ENCODE measurements at places on chromosomes 6 and 20.

GRCh38 chr6:112802144-112802543, 455.0 kb downstream of the RFPL4B start:
- DNase-seq: no peak

- no peak for DNase-seq
Observed at GRCh38 chr6:9494864-9495263, 920.0 kb downstream of the TFAP2A start.

DNA sequence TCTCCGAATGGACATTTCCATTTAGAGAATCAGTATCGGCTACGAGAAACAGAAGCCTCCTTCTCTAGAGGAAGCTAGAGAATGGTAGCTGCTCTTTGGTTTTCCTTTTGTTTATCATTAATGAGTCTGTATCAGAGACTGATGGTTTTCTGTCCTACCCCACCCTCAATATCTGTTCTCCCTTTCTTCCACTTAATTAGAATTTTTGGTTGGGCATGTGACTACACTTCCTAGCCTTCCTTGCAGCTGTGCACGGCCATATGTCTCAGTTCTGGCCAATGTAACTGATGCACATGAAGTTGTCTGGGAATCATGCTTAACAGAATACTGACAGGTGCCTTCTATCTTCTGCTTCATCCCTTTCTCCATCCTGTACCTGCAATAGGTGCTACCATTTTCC, 19.0 kb downstream of the RNF24 start:
- DNase-seq: no peak

- DNase-seq: no peak
Observed at GRCh38 chr6:168102315-168102985, 23.4 kb upstream of the FRMD1 start.

Data from progenitor cell of endocrine pancreas (in vitro differentiated cells).